Suprapubic skin (tissue), 4 donors: ENCODE measurements at places on chromosomes 1 and 21. TPM values are rescaled to one million over a fixed set of nuclear protein-coding genes. Genes with fewer than 3 reads are reported as not detected.

DNA sequence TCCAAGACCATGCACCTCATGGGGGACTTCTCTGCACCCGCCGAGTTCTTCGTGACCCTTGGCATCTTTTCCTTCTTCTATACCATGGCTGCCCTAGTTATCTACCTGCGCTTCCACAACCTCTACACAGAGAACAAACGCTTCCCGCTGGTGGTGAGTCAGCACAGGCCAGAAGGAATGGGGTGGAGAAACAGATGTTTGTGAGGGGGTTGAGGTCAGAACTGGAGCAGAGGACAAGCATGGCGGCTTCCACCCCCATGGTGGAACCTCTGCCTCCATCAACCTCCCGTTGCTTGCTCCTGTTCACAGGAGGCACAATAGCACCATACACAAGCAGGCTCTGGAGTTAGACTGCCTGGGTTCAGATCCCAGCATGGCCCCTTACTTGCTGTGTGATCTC lies 6.9 kb upstream of the ATXN7L2 start:
- no peak for DNase-seq

- DNase-seq = no peak
Measured at GRCh38 chr1:63073309-63074306, 248.8 kb upstream of the FOXD3 start.

DNA sequence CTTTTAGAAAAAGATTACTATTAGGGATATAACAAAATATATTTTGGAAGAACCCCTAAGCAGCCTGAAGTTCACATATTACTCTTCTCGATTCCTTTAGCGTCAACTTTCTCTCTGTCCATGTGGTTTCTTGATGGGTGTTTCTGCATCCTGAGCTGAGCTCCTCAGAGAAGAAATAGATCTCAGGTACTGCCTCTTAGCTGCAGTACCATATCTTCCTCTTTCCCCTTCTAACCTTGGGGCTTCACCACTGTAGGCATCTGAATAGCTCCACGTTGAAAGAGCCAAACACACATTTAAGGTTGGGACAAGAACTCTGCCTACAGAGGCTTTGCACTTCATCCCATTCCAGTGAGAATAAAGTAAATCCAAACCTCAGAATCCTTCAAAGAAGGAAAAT lies 59.2 kb downstream of the SAMSN1 start:
- no peak for DNase-seq

- peak; percentile 73 for DNase-seq
Measured at GRCh38 chr1:239898062-239898730, 193.5 kb upstream of the FMN2 start.

DNA sequence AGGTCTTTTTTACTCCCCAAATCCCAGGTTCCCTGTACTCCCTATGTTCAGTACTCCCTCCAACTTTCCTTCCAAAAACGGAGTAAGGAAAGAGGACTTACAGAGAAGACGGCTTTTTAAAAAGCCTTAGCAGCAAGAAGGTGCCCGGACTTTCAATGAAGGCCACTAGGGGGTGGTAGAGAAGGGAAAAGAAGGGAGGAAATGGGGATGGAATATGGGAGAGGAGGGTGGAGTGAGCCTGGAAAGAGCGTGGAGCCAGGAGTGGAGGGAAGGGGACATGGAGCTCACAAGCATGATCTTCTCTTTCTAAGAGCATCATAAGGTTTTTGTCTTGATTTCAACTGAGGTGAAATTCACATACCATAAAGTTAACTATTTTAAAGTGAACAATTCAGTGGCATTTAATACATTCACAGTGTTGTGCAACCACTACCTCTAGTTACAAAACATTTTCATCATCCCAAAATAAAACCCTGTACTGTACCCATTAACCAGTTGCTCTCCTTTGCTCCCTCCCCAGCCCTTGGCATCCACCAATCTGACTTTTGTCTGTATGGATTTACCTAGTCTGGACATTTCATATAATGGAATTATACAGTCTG lies 129.9 kb downstream of the ZNF281 start:
- no peak for DNase-seq

- DNase-seq = no peak
Measured at GRCh38 chr1:194723067-194723466, 1536.7 kb upstream of the B3GALT2 start.

- no peak for DNase-seq
Measured at GRCh38 chr1:83546874-83547273, 452.1 kb downstream of the TTLL7 start.

DNA sequence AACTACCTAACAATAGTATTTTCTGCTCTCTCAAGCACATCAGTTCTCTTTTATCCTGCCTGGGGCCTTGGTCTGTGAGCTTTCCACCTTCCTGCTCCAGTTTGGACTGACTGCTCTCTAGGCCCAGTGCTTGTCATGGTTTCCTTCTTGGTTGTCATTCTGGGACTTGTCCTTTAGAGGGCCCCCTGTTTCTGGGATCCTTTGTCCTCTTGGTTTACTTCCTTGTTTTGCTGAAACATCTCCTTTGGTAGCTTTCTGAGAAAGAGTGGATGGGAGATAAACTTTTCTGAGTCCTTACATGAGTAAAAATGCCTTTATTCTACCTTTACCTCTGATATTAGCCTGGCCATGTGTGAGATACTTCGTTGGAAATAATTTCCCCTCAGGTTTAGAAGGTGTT lies 4.7 kb downstream of the SLC1A7 start:
- no peak for DNase-seq

GRCh38 chr1:198604975-198605374 lies 33.9 kb upstream of the PTPRC start:
- no peak for DNase-seq

DNA sequence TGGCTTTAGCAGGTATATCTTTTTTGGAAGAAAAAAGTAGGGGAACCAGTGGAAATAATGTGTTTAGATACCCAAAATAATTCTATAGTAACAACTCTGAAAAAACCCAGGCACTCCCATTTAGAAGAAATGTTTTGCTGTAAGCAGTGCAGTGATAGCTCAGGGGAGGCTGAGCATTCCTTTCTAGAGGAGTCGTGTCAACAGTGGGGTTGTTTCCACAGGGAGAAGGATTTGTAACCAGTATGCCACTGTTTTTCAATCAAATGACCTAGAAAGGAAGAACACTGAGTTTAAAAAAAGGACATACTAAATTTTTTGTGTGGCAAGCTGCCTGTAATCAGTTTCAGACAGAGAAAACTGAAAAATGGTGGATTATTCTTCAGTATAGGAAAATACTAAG lies 2.4 kb downstream of the PGD start:
- no peak for DNase-seq

DNA sequence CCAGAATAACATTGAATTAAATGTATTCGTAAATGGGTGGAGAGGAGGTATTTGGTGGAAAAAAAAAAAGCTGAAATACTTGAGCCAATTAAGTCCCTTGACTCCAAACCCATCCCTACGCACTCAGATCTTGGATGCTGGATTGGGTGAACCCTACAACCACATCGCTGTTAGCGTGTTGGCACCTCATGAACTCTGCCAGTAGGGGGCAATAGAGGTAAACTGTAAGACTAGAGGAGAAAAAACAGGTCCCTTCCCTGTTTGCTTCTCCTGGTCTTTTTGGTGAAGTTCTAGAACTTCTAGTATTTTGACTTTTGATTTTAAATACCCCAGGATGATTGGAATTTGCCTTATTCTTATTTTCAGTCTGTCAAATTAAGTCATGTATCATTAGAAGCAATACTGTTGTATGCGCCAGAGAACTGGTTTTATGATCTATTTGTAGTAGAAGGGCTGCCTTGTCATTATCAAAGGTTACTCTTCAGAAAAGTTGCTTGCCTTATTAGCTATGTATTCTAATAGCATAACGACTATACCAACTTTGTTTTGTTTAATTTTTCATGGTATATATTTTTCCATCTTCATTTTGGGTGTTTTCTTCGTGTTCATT lies 1.9 kb upstream of the OR13G1 start:
- no peak for DNase-seq

DNA sequence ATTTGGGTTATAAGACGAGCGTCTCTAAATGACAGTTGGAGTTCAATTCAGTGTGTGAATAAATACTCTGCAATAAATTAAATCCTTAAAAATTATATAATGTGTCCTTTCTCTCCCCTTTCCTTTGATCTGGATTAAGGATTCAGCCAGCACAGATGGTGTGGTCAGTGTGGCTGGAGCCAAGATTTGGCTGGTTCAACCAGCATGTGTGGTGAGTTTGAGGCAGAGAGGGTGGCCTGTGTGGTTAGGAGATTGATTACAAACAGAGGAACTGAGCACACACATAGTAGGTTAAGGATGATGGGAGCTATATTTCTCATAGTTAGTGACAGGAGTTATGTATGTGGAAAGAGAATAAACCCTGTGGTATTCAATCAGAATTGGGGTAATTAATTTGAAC lies 14.2 kb upstream of the AMIGO1 start:
- no peak for DNase-seq

GRCh38 chr1:86396498-86396890 lies 371 bp upstream of the ODF2L start:
- no peak for DNase-seq

DNA sequence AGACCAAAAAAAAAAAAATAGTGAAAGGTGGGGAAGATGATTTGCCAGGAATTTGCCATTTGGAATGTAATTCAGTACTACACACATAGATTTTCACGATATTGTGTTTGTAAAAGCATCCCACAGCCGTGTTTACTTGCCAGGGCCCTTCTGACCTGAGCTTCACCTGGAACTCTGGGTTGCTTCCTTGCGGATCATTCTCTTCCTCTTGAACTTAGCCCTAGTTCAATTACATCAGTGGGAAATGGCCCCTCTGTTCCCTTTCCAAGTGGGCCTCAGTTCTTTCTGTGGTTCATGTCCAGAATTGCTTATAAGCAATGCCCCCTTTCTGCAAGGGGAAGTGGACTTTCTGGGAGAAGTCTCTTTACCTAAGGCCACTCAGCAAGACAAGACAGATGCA lies 41.0 kb downstream of the ABCA4 start:
- no peak for DNase-seq

- DNase-seq = no peak
Measured at GRCh38 chr1:113207019-113207418, 134.0 kb downstream of the LRIG2 start.

DNA sequence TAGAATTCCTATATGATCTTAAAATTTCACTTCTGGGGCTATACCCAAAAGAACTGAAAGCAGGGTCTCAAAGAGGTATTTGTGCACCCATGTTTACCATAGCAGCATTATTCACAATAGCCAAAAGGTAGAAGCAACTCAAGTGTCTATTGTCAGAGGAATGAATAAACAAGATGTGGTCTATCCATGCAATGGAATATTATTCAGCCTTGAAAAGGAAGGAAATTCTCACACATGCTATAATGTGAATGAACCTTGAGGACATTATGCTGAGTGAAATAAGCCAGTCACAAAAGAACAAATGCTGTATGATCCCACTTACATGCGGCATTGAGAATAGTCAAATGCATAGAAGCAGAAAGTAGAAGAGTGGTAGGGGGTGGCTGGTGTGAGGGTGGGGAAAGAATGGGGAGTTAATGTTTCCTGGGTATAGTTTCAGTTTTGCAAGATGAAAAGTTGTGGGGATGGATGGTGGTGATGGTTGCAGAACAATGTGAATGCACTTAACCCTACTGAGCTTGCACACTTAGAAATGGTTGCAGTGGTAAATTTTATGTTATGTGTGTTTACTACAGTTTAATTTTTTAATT lies 122.4 kb downstream of the TOMM20 start:
- no peak for DNase-seq

- no peak for DNase-seq
Measured at GRCh38 chr1:73100216-73100615, 817.9 kb upstream of the NEGR1 start.

DNA sequence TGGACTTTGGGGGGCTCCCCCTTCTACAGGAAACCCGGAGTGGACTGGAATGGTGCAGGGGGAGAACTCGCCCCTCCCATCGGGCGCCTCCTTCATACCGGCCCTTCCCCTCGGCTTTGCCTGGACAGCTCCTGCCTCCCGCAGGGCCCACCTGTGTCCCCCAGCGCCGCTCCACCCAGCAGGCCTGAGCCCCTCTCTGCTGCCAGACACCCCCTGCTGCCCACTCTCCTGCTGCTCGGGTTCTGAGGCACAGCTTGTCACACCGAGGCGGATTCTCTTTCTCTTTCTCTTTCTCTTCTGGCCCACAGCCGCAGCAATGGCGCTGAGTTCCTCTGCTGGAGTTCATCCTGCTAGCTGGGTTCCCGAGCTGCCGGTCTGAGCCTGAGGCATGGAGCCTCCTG lies at the start of gene TNFRSF14:
Gene TNFRSF14 (plus strand): TSS at position 95 of the 401 bp plus-strand sequence. CDS start 294 bp downstream, at position 389.
- no peak for DNase-seq

DNA sequence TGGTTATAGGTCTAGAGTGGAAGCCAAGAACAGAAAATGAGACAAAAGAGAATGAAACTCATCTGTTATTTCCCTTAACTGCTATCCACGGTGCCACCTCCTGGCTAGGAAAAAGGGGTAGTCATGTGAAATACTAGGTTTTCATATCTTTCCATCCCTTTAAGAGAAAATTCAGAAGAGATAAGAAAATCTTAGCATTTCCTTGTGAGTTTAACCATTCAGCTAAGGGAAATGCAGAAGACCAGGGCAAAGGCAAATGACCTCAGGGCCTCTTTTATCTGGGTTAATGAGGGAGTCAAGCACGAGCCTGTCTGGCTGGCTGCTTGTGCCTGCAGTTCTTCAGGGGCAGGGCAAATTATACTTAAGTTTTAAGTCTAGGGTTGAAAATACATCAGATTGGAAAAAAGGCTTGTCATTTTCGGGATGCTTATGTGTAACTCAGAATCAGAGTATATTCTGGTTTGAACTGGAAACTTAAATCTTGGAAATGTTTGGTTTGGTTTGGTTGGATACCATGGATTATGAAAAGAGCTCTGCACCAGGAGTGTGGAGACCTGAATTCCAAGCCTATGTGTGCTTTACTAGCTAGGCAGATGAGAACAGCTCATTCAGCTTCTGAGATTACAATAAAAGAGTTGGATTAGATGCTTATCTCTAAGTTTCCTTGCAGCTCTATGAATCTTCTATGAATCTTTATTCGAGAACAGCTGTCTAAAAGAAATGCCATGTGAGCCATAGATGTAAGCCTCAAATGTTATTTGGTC lies 19.9 kb downstream of the NIBAN1 start:
- no peak for DNase-seq

DNA sequence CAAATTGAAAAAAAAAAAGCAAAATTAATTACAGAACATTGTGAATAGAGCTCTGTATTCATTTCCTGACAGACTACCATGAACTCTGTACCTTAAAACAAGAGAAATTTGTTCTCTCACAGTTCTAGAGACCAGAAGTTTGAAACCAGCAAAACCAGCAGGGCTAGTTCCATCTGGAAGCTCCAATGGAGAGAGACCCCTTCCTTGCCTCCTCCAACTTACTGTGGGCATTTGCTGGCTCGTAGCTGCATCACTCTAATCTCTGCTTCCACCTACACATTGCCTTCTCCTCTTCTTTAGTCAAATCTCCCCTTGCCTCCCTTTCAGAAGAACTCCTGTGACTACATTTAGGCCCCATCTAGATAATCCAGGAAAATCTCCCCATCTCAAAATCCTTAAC lies 56.5 kb downstream of the SYDE2 start:
- no peak for DNase-seq

GRCh38 chr1:234676103-234676594 lies 66.2 kb upstream of the IRF2BP2 start:
- DNase-seq = no peak

GRCh38 chr1:228317891-228318810 lies 88.5 kb downstream of the TRIM11 start:
- DNase-seq = peak; percentile 51

The TNFRSF4 gene
- total RNA-seq = 0.42 TPM

The TSPAN2 gene
- 1.8 TPM for total RNA-seq

The RNU1-3 gene
- total RNA-seq = under 0.01 TPM

The E2F2 gene
- total RNA-seq = 12.9 TPM

The CCDC30 gene
- total RNA-seq = 0.64 TPM

The BMP8B gene
- 2.0 TPM for total RNA-seq

The DPH2 gene
- 37.9 TPM for total RNA-seq

The OR2L5 gene
- not detected for total RNA-seq

The TCEA3 gene
- total RNA-seq = 50.6 TPM

The OLFML2B gene
- total RNA-seq = 4.0 TPM

The EDARADD gene
- 8.6 TPM for total RNA-seq

The OR14K1 gene
- not detected for total RNA-seq

The PEAR1 gene
- total RNA-seq = 3.0 TPM
